ENCODE measurements at places on chromosomes 3 and 15.

DNA sequence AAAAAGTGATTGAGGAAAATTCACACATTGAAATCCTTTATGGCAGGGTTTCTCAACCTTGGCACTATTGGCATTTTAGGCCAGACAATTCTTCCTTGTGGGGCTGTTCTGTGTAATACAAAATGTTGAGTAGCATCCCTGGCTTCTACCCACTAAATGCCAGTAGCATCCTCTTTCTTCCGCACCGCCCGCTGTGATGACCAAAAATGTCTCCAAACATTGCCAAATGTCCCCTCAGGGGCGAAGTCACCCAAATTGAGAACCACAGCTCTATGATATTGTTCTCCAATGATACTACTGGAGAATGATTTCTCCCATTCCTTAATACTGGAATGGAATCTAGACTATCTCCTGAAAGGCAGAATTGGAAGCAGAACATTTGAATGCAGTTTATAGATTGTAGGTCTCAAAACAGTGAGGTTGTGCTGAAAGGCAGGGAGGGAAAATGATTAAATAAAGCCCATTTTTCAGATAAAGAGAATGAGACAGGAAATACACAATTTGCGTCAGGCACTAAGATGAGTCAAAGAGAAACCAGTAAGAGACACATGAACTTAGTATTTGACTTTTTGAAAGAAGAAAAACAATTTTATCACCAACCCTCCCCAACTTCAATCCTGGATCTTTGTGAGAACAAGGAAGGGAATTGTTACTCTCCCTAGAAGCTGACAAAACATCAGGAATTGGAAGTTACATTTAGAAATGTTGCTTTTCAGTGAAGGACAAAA, 101.6 kb upstream of the TNIK start:
- DNase-seq, result no peak

- no peak for DNase-seq
These were observed 5.5 kb upstream of the ZNF662 start for GRCh38 chr3:42900226-42901072.

GRCh38 chr15:80055933-80056332, 3.5 kb upstream of the ZFAND6 start:
- DNase-seq, result no peak

DNA sequence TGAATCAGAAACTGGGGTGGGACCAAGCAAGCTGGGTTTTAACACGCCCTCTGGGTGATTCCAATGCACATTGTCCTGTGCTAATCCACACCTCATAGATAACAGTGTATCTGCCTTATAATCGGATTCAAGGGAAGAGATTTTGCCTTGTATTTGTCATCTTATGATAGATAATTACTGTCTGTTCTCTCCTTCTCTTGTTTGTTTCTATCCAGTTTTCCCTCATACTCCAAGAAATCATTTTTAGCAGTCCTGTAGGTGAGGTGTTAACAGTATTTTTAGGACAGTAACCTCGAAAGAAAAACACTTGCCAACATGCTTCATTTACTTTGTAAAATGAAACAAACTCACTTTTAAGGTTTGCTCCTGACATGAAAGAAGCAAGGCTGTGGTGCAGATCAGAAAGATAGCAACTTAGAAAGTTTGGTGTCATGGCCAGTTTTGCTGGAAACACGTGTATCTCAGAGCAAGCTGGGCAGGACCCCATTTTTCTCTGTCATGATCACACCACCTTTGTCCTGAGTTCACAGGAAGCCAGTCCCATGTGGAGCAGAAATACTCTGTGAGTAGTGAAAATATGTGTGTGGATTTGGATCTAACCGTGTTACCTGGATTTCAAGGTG, 72.6 kb downstream of the TRAK1 start:
- DNase-seq, result no peak

DNA sequence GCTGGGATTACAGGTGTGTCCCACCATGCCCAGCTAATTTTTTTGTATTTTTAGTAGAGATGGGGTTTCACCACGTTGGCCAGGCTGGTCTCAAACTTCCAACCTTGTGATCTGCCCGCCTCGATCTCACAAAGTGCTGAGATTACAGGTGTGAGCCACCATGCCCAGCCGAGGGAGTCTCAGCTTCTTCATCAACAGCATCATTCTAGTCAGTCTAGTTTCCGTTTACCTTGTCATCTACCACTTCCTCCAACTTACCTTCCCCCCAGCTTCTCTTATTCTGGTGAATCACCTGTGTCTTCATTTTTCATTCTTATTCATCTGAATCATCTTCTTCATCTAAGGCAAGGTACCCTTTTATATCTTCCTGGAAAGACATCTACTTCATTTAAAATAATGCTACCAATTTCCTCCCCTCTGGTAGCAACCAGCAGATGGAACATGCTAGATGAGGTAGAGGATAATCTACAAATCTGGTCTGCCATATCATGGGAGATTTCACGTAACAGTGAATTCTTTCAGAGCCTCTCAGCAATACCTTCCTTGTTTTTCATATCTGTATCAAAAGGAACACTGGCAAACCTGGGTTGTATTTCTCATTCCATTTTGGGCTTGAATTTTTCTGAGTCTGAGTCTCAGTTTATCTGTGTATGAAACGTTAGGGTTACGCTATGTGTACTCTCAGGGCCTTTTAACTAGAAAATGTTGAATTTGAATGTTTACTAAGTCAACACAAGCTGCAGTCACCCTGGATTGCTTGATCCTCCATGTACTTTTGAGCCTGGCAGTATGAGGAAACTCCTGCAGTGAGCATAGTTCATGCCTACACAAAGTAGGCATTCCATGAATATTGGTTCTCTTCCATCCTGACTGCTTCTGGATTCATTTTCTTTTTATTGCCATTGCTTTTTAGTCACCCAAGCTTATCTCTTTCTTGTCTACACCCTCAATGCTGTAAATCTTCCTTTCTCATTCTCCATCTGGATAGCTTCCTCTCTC, 16.8 kb downstream of the LPP start:
- DNase-seq, result no peak

GRCh38 chr3:61733876-61734275, 172.5 kb downstream of the PTPRG start:
- no peak for DNase-seq

DNA sequence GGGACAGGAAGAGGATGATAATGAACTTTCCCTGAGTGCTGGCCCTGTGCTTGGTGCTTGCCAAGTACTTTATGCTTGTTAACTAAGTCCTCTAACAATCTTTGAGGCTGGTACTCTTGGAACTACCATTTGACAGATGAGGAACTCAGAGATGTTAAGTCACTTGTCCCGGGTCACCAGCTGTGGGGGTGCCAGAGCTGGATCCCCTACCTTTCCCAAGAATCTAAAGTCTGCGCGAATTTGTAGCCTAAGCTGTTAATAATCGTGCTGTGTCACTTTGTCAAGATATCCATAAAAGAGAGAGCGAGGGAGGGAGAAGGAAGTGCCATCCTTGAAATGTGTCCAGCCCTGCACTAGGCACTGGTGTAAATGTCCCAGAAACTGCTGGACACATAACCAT, 19.0 kb upstream of the ACOX2 start:
- DNase-seq, result no peak

DNA sequence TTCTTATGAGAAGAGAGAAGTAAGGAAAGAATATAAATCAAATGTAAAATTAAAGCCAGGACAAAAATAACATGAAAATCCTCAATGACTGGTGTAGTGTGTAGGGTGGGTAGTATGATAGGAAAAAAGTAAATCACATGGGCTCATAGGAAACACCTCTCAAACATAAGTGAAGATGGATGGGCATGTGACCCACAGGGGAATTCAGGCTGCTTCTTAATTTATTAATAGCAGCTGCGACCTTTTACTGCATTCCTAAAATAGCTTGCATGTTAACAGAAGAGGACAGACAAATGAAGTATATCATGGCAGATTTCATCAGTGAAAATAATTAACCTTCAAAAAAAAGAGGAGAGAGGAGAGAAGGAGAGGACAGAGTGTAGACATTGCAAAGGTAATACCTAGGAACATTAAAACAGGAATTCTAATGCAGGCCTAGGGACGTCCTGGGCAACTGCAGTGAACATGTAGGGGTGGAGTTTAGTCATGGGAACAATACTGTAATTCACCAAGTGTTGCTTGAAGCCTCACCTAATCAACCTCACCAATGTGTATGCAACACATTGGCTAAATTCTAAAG, 132.9 kb downstream of the KCNMB2 start:
- DNase-seq, result no peak

GRCh38 chr3:72791161-72791560, 57.1 kb downstream of the SHQ1 start:
- DNase-seq, result peak; percentile 3

- DNase-seq, result peak; percentile 17
These were observed 100.4 kb downstream of the PCCB start for GRCh38 chr3:136350557-136350956.

DNA sequence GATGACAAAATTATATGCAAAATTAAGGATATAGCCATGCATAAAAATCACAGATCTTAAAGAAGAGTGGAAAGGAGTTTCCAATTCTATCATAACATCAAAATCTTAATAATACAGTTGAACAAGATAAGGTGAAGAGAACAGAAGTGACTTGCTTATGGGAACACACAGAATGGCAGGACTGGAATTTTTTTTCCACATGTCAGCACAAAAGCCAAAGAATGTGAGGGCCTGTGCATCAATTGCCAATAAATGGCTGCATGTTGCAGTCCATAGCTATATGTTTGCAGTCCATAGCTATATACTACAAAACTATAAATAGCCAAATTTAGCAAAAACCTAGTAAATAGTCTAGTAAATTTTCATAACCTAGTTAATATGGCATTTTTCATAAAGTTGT, 10.4 kb upstream of the MB21D2 start:
- no peak for DNase-seq

GRCh38 chr3:113668015-113668414, 28.4 kb downstream of the USF3 start:
- DNase-seq, result no peak

- no peak for DNase-seq
These were observed 292.8 kb downstream of the BCHE start for GRCh38 chr3:165544432-165544831.

GRCh38 chr3:56282341-56282740, 185.9 kb downstream of the ERC2 start:
- DNase-seq, result no peak

DNA sequence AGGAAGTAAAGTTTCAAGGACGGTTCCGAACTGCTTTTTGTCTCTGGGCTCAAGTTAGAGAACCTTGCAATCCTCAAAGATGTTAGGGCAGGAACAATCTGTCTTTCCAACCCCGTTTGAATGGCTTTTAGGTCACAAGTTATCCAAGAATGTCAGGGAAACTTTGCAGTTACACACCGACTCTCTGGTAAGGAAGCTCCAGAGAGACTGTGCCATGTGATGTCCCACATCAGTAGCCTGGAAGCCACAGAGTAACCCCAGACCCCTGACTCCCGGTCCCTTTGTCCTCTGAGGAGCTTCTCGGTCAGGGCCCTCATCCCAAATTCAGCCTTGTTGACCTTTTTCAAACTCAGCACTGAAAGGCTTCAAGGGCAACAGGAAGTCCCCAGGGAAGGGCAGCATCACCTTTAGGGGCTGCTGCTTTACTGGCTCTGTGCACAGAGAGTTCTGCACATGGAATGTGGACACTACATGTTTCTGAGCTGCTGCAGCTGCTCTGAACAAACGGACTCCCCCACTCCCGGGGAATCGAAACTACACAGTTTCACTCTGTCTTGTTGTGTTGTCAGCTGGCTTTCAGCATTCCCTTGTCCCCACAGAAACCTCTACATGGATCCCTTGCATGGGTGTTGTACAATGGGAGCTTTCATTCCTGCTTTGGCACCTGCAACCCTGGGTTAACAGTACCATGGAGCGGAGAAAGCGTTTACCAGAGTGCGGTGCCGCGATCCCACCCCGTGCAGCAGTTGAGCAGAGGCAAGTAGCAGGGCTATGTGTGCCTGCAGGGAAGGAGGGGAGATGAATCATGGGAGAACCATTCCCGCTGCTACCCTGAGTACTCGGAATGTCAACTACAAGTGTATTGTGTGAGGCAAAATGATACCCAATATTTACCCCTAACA, 408.2 kb upstream of the THBS1 start:
- no peak for DNase-seq

DNA sequence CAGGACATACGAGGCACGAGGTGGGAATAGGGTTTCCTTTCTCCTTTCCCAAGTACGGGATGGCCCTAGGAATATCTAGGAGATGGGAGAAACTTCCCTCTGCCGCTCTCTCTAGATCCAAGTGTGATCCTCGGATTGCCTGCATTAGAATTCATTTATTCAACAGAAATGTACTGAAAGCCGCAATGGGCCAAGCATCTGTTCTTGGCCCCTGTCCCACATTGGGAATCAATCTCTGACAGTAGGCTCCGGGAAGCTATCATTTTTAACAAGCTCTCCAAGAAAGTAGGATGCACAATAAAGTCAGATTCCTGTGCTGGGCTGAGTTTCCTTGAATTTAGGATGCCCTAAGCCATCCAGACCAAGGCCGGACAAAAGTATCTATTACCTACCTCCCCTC, 37.2 kb upstream of the CA12 start:
- no peak for DNase-seq

All from HTR-8/SVneo (cell line).